ENCODE measurements at places on chromosomes 7 and 10.
A peak's percentile ranks its signal among the peaks of the same experiment; 100 is the strongest.

GRCh38 chr7:22577470-22578001 lies 77.5 kb upstream of the STEAP1B start:
- no peak for DNase-seq

DNA sequence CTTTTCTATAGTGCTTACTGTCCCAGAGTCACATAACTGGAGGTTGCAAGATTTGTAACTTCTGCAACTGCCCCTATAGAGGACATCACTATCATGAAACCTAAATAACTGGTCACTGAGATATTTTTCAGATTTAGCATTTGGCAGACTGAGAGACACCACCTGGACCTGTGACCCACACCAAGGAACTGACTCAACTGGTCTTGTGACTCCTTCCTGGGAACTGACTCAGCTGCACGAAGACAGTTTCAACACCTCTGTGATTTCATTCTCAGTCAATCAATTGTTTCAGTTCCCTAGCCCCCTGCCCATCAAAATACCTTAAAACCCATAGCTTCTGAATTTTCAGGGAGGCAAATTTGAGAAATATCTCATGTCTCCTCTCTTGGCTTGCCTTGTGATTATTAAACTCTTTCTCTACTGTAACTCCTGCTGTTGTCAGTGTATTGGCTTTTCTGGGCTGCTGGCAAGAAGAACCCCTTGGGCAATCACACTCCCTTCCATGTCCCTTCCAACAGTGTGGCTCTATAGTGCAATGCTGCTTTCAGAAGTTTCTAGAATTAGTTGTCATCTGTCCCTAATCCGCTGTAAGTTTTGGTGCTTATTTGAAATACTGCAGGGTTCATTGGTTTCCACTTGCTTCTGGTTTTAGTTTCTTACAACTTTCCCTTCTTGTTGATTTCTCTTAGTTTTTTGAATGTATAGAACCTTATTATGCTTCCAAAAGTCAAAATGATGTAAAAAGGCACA lies 127.8 kb upstream of the ADCY1 start:
- DNase-seq, result peak; percentile 46

GRCh38 chr7:98879979-98880315 lies 1.6 kb downstream of the TRRAP start:
- no peak for DNase-seq

- no peak for DNase-seq
Measured at GRCh38 chr7:8037151-8037550, 68.6 kb downstream of the GLCCI1 start.

GRCh38 chr10:128573281-128573845 lies 447.1 kb upstream of the MKI67 start:
- DNase-seq, result no peak

GRCh38 chr7:101985057-101985902 lies 167.9 kb downstream of the CUX1 start:
- no peak for DNase-seq

DNA sequence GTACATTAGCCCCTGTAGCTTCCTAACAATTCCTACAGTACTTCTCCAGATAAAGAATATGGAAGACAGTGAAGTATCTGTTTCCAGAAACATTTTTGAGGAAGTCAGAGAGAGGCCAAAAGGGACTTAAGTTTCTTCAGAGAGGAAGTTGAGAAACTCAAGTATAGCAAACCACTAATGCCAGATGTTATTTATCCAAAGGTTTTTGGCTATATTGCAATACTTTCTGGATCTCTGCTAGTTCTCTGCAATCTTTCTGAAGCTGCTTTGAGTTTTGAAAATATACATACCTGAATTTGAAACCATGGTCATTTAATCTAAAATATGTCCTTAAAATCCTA lies 64.7 kb downstream of the BICC1 start:
- no peak for DNase-seq

- no peak for DNase-seq
Measured at GRCh38 chr7:159263430-159263829, 118.8 kb upstream of the VIPR2 start.

GRCh38 chr7:3194501-3195141 lies 106.4 kb upstream of the SDK1 start:
- peak; percentile 98 for DNase-seq

DNA sequence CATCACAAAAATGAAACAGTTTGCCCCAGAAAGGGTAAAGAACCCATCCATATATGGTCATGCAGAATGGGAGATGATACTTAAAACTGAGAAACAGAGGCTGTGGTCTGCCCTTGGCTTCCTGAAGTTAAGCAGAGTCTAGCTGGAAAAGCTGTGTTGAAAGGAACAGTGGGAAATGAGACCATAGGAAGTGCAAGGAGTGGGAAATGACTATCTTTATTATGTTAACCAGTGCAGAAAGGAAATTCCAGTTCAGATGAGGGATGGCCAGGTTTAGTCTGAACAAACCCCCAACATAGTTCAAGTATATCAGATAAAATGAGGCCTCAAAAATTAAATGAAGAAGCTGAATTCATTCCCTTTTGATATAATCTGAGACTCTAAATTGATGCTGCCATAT lies 112.2 kb upstream of the TARP start:
- DNase-seq, result no peak

DNA sequence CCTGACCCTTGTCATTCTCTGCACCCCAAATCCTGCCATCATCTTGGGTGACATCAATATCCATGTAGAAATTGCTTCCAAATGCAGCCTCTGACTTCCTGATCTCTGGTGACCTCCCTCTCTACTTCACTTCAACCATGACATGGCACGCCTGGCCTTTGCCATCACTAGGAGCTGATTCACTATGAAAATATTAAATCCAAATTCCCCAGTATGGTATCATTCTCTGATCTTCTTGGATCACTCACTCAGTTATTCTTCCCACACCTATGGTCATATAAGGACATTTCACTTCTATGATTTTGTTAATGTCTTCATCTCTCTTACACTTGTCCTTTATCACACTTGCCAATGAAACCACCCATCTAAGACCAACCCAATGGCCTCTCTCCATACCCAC lies 73.7 kb upstream of the ODAD2 start:
- DNase-seq, result no peak

DNA sequence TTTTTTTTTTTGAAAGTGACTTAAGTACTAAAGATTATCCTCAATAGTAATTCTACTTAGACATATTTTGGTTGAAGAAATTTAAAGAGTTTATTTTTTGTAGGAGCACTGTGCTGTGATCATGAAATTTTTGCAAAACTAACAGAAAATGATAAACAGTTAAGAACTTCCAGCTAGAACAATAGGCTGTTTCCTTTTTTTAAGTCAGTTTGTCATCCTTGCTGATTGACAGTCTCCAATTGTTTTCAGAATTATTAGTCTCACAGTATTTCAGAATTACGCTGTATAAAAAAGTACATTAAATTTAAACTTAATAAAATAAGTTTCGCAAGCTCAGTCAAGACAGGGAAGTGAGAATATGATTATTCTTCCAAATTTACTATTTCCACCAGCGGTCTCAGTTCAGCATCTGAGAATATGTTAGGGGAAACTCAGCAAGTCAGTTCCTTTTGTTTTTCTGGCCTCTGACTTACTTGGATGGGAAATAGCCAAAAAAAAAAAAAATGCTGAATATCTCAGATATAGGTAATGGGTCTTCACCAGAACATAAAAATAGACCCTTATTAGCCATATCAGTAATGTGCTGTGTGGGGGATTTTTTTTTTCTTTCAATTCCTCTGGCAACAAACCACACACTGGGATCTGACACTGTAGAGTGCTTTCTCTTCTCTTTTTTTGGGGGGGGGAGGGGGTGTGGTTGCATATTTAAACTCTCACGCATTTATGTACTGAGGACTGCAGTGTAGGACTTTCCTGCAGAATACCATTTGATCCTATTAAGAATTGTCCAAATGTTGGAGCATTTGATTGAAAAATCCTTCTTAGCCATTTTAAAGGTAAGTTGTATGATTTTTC lies at the start of gene CD36:
TSS of gene CD36 (plus strand) at position 732 of the 855 bp plus-strand sequence. CDS start 8,099 bp downstream, outside the sequence.
- no peak for DNase-seq

DNA sequence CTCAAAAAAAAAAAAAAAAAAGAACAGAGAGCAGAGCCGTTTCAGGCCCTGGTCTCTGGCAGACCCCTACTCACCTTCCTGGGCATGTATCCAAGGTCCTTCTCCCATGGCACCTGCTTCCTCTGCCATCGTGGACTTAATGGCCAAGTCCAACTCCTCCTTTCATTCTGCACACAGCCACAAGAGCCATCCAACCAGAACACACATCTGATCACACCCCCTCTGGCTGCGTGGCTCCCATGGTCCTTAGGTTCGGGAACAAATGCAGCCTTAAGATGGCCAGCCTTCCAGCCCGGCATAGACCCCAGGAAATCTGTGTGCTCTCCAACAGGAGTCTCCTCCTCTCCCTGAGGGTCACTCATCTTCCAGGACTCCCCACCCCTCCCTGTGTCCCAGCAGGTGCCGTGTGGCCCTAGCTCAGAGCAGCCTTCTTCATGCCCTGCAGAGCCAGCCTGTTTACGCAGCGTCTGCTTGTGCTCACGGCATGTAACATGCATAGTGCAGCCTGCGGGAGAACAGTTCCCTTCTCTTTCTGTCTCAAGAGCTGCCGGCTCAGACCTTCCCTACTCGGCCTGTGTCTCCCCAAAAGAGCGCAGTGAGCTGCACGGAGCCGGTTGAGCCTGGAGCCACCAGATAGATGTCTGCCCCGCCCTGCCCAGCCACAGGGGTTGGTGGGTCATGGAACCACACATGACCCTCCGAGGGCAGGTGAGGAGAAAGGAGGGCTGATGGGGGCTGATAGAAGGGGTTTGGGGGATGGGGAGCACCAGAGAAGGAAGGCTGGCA lies 157.3 kb downstream of the NRF1 start:
- DNase-seq, result no peak

- DNase-seq, result no peak
Measured at GRCh38 chr7:38838725-38839385, 70.1 kb downstream of the VPS41 start.

GRCh38 chr7:124751027-124751426 lies 14.6 kb downstream of the GPR37 start:
- no peak for DNase-seq

GRCh38 chr7:151984612-151985011 lies 28.4 kb downstream of the GALNTL5 start:
- no peak for DNase-seq

GRCh38 chr10:11533328-11533781 lies 78.1 kb downstream of the USP6NL start:
- DNase-seq, result no peak

DNA sequence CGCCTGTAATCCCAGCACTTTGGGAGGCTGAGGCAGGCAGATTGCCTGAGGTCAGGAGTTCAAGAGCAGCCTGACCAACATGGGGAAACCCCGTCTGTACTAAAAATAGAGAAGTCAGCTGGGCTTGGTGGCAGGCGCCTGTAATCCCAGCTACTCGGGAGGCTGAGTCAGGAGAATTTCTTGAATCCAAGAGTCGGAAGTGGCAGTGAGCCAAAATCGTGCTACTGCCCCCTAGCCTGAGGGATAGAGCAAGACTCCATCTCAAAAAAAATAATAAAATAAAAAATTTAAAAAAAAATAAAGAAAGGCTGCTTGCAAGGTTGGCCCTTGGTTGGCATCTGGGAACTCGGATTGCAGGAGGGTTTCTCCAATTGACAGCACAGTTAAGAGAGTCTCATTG lies 221.6 kb downstream of the DGKI start:
- DNase-seq, result no peak

- DNase-seq, result no peak
Measured at GRCh38 chr10:49225218-49225876, 37.2 kb upstream of the TMEM273 start.

DNA sequence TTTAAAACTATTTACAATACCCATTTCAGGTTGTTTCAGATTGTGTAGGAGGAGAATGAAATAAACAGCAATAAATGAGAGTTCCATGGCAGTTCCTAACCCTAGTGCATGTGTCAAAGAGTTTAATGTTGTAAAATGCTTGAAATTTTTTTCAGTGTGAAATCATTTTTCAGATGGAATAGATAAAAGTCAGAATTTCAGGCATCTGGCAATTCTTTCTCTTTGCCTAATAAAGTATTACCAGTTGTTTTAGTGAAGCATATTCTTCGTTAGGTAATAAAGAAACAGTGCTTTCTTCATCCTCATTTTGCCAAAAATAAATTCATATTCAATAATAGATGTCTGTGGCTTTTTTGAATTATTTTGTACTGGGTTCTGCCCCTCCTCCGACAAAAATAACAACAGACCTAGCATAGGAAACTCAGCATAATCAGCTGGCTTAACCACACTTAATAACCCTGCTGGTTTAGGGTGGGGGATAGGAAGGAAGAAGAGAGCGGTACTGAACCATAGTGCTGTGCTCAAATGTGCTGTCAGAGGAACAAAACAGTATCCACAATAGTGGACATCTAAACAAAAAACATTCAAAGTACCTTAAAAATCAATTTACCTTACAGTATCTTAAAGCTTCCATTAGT lies 39.1 kb downstream of the MINDY3 start:
- DNase-seq, result no peak

DNA sequence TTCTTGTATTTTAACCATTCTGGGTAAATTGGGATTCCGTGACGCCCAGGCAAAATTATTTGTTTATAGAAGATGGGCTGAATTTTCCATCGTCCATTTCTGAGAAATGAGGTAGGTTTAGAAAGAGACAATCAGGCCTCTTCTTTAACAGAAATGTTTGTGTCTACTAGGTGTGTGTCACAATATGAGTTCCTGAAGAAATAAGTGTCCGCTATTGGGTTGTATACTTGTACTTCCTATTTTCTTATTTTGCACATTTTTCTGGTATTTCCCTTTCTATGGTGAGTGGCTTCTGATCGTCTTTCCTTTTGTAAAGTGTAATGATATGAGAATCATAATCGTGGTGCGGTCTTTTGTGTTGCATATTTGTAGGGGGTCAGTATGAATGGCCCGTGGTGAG lies 83.9 kb downstream of the TCF7L2 start:
- DNase-seq, result no peak

DNA sequence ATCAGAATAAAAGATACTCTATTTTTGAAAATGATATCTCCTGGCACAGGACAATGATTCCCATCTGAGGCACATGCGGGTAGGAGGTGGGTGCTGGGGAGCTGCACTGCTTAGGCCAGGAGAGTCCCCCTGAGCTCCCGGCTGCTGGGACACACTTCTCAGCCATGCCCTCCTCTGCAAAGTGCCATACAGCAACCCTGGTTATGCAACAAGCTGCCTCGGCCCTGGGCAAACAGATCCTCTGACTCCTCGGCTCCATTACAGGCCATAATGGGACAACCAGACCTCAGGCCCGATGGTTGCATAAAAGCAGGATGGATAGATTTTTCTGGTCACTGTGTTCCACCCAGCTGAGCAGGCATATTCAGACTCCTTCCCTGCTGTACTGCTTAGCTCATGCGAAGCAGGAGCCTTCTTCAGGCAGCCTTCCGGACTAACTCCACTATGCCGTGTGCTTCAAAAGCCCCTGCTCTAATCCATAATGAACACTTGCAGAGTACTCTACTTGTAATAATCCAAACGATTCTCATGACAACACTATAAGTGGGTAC lies 6.5 kb upstream of the LEP start:
- DNase-seq, result no peak

DNA sequence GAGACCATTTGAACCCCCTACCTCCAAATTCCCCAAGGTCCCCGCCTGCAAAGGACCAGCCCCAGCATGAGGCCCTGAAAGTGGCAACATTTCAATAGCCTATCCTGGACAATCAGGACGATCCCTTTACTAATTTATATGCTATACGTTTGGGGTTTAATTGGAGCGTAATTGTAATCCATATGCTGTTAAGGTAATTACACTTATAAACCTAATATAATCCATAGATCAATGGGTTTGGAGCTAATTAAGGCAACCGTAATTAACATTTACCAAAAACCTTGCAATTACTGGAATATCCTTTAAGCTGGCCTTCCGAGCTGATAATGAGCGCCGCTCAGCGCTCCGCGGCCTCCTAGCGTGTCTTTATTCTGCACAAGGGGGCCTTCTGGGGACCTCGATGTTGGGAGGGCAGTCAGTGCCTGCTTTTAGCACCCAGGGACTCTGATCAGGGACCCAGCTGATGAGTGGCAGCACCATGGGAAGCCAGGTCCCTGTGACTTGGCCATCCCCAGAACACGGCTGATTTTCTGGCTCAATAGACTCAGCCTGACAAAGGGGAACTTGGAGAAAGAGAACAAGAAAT lies 91.2 kb downstream of the LHPP start:
- DNase-seq, result no peak
